ENCODE measurements at places on chromosomes 2 and 18. TPM values are rescaled to one million over a fixed set of nuclear protein-coding genes. Genes with fewer than 3 reads are reported as not detected.

SOX11 gene
- not detected for total RNA-seq

DES gene
- total RNA-seq, result 0.29 TPM

LYG1 gene
- 1.6 TPM for total RNA-seq

COLEC11 gene
- 0.63 TPM for total RNA-seq

PPP4R1 gene
- 40.4 TPM for total RNA-seq

TACR1 gene
- 0.23 TPM for total RNA-seq

EDAR gene
- total RNA-seq, result 0.03 TPM

CTDP1 gene
- total RNA-seq, result 15.5 TPM

CRYGC gene
- not detected for total RNA-seq

BCL2 gene
- 0.53 TPM for total RNA-seq

CSRNP3 gene
- not detected for total RNA-seq

CD226 gene
- 0.08 TPM for total RNA-seq

GPR39 gene
- 9.0 TPM for total RNA-seq

AFF3 gene
- total RNA-seq, result not detected

SLC35F5 gene
- total RNA-seq, result 53.4 TPM

CYP27A1 gene
- total RNA-seq, result 0.32 TPM

PROM2 gene
- total RNA-seq, result 0.19 TPM

IL1A gene
- total RNA-seq, result 0.09 TPM
